Stimulated activated CD4-positive, alpha-beta T cell treated with anti-CD3 and anti-CD28 coated beads, Interleukin-4, amount 100 ng/mL, for 48 hours (primary cell): ENCODE measurements at places on chromosomes 3 and 15.

DNA sequence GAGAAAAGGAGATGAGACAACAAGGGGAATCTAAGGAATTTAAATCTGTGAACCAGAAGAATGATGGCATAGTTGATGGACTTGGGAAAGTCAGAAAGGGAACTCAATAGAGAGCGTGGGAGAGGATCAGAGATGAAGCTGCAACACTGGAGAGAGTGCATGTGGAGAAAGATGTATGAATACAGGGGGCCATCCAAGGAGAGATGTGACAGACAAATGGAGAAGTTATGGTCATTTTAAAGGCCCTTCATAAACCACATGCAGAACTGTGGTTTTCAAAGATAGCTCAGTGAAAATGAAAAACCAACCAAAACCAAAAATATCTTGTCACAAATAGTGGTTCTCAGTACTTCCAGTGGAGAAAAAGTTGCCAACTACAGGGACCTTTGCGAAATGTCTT lies 265.2 kb downstream of the SUCLG2 start:
- DNase-seq = no peak

- no peak for DNase-seq
Observed at GRCh38 chr3:142086581-142087090, 62.7 kb downstream of the TFDP2 start.

DNA sequence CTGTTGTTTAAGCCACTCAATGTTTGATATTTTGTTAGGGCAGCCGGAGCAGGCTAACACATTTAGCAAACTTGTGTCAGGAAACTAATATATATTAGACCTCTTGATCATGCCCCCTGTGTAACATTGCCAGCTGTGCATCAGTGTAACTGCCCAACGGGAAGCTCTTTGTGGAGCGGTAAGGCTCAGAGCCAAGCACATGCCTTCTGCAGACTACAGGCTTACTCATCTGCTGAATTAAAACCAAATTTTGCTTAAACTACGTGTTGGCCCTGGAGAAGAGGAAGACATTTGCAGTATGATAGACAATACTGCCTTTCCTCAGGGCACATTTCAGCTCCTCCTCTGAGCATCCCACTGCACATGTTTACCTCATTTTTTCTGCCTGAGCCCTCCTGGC lies 50.5 kb upstream of the KCNMB2 start:
- DNase-seq = no peak

- DNase-seq = no peak
Observed at GRCh38 chr3:49025005-49025792, 3.3 kb downstream of the NDUFAF3 start.

GRCh38 chr3:177817751-177818150 lies 620.5 kb upstream of the TBL1XR1 start:
- DNase-seq = no peak

- no peak for DNase-seq
Observed at GRCh38 chr3:183920416-183920815, 35.7 kb upstream of the PARL start.

GRCh38 chr3:186251948-186252619 lies 110.0 kb downstream of the DGKG start:
- no peak for DNase-seq

DNA sequence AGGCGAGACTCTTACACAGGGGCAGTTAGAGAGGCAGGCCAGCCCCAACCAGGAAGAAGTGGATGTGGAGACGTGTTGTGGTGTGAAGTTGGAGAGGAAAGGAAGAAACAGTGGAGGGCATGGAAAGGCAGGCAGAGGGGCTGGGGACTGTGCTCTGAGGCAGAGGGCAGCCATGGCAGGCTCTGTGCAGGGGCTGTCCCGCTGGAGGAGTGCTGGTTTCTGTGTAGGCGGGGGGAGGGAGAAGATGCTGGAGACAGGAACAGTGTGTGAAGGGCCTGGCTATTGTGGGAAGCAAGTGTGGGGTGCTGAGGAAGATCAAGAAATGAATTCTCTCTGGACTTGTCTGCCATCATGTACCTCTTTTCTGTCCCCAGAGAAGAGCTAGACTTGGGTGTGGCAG lies 21.0 kb downstream of the SNAPC5 start:
- DNase-seq = no peak

GRCh38 chr3:107752202-107752990 lies 229.6 kb downstream of the BBX start:
- no peak for DNase-seq

GRCh38 chr3:40417845-40418543 lies 31.0 kb downstream of the ENTPD3 start:
- no peak for DNase-seq

DNA sequence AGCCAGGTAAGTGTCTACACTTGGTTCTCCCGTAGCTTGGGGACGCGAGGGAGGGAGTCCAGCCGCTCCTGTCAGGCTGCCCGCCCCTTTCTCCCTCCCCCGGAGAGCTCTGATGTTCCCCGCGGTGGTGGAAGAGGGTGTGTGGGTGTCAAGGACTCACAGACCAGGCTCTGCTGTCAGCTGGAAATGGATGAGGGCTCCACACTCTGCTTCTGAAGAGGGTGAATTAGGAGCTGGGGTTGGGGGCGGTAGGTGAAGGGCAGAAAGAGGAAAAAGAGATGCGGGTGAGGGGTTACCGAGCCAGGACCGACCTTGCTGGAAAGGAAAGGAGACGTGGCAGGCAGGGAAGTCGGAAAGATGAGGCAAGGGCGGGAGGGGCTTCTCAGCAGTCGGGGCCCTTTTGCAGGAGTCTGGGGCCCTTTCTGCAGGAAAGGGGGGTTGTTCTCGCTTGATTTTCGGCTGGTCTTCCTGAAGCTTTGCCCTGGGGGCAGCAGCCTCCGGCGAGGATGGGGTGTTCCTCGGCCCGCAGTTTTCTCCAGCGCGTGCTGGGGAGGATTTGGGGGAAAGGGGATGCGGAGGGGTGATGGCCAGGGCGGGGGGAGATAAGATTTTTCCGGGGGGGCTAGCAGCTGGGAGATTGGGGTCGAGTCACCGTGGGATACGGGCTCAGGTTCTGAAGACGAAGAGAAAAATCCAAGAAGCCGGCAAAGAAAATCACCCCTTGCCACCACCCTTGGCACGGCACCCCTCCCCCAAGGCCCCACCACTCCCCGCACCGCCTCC lies 602 bp upstream of the BAHD1 start:
- peak; percentile 24 for DNase-seq

GRCh38 chr3:21067031-21067813 lies 683.8 kb downstream of the ZNF385D start:
- no peak for DNase-seq

DNA sequence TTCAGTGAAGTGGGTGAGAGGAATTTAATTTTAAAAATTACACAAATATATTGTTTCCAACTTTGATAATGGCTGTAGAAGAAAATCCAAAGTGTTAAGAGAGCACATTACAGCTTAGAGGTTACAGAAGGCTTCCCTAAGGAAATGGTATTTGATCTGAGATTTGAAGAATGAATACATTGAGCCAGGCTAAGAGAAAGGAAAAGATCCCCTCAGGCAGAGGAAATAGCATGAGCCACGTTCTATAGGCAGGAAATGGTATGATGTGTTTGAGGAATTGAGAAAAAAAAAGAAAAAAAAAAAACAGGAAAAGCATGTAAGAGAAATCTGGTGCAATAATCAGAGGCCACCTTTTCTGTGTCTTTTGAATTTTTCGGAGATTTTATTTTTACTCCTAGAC lies 48.6 kb downstream of the UNC13C start:
- DNase-seq = no peak

DNA sequence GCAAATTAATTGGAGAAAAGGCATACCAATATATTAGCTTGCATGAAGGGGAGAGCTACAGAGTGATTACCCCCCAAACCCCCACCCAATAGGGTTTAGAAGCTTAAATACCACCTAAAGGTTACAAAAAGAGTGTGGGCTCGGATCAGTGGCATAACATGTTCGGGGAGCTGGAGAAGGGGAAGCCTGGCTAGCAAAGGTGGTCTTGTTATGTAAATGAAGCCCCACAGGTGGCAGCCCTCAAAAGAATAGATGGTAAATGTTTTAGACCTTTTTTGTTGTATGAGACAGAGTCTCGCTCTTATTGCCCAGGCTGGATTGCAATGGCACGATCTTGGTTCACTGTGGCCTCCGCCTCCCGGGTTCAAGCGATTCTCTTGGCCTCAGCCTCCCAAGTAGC lies 10.9 kb upstream of the PXK start:
- DNase-seq = no peak

DNA sequence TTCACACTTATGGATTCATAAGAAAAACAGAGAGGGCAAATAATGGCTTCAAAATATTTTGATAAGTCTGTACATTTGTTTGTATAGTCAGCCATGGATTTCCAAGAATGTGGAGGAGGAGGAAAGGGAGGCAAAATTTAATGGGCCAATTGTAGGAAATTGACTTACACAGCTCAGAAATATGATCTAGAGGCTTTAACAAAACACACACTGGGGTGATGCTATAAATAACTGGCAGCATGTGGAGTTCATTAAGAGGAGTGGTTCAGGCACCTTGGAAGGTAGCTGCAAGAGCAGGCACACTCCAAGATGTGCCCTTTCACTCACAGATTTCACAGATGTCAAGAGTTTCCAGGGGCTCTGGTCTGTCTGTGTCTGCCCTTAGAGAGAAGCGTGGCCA lies 193.4 kb upstream of the RASGRP1 start:
- no peak for DNase-seq

- DNase-seq = no peak
Observed at GRCh38 chr3:56173601-56174000, 294.7 kb downstream of the ERC2 start.

GRCh38 chr3:61154457-61155198 lies 96.6 kb downstream of the FHIT start:
- DNase-seq = no peak

DNA sequence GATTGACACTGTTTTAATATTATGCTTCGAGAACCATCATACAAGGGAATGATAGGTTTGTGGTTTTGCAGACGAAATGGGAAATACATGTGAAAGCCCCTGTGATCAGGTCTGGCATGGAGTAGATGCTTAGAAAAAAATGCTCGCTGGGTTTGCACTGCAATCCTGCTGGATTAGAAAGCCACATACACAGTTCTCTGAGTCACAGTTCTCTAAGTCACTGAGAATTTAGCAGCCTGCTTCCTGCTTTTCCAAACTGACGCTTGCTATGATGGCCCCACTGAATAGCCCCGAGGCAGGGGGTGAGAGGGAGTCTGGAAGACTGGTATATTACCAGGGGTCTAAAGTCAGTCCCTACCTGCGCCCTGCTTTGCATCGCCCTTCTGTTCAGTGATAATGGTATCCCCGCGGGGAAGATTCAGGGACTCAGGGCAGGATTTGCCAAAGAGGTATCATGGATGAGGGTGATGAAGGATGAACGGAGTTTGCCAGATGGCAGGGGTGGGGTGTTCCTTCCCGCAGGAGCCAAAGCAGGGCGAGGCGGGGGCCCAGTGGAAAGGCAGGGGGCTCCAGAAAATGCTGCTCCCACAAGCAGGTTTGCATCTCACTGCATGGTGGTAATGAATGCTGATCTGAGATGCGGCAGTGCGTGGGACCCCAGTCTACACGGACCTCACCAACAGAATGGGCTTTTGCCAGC lies 82.3 kb downstream of the IQSEC1 start:
- DNase-seq = no peak

DNA sequence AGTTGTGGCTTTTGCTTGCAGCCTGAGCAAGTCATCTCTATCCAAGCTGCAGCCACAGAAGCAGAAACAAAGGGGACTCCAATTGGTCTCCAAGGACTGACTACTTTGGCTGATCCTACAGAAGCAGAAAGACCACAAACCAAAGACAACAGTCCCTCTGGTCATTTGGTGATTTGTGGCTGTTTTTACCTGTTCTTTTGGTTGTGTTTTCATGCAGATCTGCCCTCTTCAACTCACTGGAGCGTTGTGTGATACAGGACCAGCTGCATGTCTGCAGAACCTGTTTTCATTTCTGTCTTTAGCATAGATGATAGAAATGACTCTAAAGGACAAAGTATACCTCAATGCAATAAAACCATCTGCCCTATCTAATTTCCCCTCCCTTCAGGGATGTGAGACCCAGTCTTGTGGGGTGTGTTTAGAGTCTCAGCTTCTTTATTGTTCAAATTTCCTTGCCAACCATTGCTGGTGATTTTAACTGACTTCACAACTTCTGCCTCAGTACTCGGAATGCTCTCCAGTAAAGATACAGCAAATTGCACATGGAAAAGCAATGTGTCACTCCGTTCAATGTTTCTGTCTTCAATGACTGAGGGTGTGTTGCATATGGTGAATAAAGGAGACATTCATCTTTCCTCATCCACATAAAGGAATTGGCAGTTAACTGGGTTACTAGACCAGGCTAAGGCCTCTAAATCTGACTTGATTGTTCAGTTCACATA lies 48.9 kb upstream of the SLC7A14 start:
- DNase-seq = no peak

DNA sequence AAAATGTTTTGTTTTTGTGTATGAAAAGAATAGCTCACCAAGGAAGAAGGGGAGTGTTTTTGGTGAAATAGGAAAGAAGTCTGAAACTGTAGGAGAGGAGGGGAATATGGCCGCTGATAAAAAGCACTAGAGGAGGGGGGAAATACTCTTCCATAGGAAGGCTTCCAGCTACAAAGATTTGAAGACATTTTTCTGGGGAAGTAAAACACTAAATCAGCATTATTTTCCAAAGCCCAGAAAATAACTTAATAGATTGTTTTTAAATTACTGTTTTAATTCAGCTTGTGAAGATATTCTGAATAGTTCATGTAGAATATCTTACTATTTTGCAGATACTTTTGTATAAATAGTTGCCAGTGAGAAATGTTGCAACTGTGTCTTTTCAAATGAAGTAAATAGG lies 54.9 kb downstream of the CALML4 start:
- DNase-seq = no peak
